ENCODE measurements at places on chromosomes 6 and 20.

DNA sequence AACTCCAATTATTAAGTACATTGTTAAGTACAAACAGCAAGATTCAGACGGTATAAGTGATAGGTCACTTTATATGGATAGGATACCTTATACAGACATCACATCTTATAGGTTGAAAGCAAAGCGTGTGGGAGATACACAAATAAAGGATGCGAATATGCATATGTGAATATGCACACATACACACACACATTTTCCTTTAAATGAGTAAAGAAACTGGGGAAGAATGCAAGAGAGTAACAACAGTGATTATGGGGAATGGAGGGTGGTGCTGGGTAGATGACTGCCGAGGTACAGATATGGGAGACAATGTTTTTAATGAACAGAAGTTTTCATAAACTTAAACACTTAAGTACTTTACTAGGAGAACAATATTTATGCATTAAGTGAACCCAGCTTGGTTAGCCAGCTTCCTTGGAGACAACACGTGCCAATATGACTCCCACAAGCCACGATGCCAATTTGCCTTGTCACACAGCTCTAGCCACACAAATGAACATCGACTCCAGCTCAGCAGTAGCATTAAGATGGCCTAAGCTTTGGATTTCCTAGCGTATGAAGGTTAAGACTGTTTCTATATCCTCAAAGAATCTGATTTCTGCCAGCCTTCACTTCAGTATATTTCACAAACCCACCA is 96.6 kb downstream of the EPB41L2 start:
- H3K27me3 ChIP-seq, result no peaks in the 10 kb centered on the region
- H3K27ac ChIP-seq, result no peak overlapping the region
- no peak for DNase-seq
- peaks cover 8% of the 10 kb centered on the region for H3K4me1 ChIP-seq
- no peak overlapping the region for H3K4me3 ChIP-seq

DNA sequence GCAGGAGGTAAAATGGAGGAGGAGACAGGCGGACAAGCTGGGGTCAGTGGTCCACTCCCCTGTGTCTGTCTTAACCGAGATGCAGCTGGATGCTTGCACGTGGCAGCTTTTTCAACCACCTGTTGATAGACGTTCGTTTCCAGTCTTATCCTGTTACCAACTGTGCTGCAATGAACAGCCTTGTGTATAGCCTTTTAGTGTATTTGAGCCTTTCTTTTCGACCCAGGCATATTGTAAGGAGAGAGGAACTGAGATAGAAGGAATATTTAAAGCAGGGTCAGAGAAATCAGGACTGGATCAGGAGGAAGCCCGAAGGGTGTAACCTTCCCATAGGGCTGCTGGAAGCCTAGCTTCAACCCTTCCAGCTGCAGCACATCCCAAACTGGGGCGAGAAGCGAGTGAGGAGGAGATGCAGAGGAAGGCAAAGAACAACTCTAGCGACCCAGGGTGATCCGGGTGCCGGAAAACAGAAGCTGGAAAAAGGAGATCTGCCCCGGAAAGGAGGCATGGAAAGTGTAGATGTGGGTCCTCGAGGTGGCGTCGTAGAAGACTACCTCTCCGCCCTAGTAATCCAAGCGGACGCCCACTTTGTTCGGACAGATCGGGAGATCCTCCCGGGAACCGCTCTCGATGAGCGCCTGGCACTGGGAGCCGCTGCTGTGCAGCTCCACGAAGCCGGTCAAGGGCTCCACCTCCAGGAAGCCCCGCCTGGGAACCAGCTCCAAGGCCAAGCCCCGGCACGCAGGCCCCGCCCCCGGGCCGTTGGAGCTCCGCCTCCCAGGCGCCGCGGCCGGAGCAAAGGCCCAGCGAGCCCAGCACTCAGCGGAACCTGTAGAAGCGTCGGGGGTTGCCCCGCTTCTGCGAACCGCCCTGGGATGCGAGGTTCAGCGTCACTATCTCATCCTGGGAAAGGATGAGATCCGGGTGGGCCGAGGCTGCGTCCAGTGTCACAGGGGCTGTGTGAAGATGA is 11.2 kb downstream of the TRIM31 start:
- peak overlapping the region; percentile 3 for H3K4me3 ChIP-seq
- no peaks in the 10 kb centered on the region for H3K36me3 ChIP-seq
- H3K4me1 ChIP-seq, result peaks cover 19% of the 10 kb centered on the region
- DNase-seq, result no peak
- H3K27me3 ChIP-seq, result peaks cover 27% of the 10 kb centered on the region
- H3K27ac ChIP-seq, result no peak overlapping the region

- no peaks in the 10 kb centered on the region for H3K27me3 ChIP-seq
- H3K36me3 ChIP-seq, result no peaks in the 10 kb centered on the region
- H3K27ac ChIP-seq, result no peak overlapping the region
- DNase-seq, result no peak
- no peak overlapping the region for H3K4me3 ChIP-seq
Measured at GRCh38 chr6:5204376-5204775, 56.4 kb downstream of the LYRM4 start.

DNA sequence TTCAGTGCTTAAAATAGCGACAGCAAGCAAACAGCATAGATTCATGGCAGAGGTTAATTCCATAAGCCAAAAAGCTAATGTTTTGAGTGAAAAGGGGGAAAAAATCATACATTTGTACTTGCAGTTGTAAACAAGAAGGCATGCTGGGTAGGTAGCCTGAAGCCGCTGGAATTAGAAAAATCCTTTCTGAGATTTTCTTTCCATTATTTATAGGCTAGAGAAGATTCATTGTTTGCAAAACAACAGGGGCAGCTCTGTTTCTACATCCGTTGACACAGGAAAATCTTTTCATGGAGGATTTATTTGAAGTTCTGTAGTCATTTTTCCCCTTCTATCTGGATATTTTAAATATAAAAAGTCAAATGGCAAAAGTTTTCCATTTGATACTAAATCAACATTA is 843.9 kb downstream of the QKI start:
- no peak for DNase-seq
- no peaks in the 10 kb centered on the region for H3K27me3 ChIP-seq
- no peak overlapping the region for H3K27ac ChIP-seq
- no peaks in the 10 kb centered on the region for H3K36me3 ChIP-seq
- H3K4me1 ChIP-seq, result no peaks in the 10 kb centered on the region

- H3K27me3 ChIP-seq, result no peaks in the 10 kb centered on the region
- H3K4me1 ChIP-seq, result no peaks in the 10 kb centered on the region
- no peak for DNase-seq
- H3K27ac ChIP-seq, result no peak overlapping the region
- no peak overlapping the region for H3K4me3 ChIP-seq
- no peaks in the 10 kb centered on the region for H3K36me3 ChIP-seq
Measured at GRCh38 chr20:46674253-46675083, 14.8 kb downstream of the TP53RK start.

Measured in GM12878 (cell line).